Muscle of leg (tissue), 16 donors: ENCODE measurements at places on chromosomes 5 and 9. TPM values are rescaled to one million over a fixed set of nuclear protein-coding genes. Genes with fewer than 3 reads are reported as not detected.

DNA sequence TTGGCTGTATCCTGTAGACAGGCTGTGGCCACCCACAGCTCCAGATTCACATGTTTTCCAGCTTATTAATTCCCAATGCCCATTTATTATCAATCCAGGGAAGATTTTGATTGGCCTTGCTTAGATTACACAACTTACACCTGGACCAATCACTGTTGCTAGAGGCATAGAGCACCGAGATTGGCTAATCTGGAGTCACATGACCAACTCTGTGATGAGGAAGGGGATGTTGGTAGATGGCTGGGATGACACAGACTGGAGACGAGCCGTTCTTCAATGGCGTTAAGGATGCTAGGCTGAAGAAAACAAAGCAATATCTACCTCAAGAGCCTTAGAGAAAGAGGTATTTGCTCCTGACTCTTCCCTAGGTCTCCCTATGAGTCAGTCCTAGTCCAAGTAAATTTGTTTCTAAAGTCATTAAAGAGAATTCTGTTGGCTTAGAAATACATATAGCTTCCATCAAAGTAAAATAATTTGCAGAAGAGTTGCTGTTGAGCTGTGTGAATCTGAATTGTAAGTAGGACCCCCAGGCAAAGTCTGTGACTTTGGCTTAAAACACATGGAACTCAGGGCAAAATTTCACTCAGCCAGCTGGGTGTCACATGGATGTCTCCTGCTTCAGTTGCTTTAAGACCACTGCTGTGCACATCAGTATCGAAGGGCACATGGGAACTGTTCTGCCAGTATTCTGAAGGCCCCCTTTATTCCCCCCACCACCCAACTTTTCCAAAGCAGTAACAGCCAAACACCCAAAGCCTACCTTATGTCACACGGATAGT is 326.4 kb upstream of the KLF4 start:
- no peak for DNase-seq

DNA sequence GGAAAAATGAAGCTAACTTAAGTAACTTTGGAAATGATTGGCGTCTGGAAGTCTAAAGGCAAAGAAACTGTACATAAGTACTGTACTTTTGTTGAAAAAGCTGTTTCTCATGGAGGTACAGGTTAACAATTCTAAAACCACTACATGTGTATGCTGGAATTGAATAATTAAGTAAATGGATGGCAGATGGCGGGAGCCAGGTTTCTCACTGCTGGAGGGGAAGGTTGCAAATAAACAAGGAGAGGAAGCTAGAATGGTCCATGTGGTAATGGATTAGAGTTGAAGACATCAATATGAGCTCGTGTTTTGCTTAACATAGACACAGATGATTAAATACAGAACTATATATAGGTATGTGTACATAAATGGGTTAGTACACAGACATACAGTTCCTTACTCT is 43.2 kb upstream of the ASTN2 start:
- no peak for DNase-seq

Gene SPRY4
- polyA plus RNA-seq = 89.4 TPM

Gene GBGT1
- 4.7 TPM for polyA plus RNA-seq

Gene ATP10B
- polyA plus RNA-seq = 0.87 TPM
